Activated naive CD4-positive, alpha-beta T cell treated with anti-CD3 and anti-CD28 coated beads, Interleukin-2, amount 50 U/mL, for 72 hours (primary cell): ENCODE measurements at places on chromosomes 12 and 14.

GRCh38 chr12:65779091-65779642, 45.1 kb upstream of the HMGA2 start:
- no peak for DNase-seq

GRCh38 chr12:89250636-89251035, 101.7 kb downstream of the DUSP6 start:
- no peak for DNase-seq

DNA sequence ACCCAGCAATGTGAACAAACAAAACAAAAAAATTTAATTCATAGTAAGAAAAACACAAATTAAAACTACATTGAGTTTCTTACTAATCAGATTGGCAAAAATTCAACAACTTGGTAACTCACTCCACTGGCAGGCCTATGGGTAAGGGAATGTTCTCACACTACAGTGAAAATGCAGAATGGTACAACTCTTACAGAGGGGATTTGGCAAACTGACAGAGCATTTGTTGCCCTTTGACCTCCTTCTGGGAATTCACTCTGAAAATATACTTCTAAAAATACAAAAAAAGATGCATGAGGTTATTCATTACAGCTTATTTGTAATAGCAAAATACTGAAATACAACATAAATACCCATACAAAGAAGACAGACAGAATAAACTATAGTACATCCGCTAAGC, 32.8 kb downstream of the ABCD2 start:
- DNase-seq: no peak

GRCh38 chr14:74148705-74149104, 63.9 kb downstream of the LIN52 start:
- no peak for DNase-seq
